ENCODE measurements at places on chromosomes 16 and 17.

DNA sequence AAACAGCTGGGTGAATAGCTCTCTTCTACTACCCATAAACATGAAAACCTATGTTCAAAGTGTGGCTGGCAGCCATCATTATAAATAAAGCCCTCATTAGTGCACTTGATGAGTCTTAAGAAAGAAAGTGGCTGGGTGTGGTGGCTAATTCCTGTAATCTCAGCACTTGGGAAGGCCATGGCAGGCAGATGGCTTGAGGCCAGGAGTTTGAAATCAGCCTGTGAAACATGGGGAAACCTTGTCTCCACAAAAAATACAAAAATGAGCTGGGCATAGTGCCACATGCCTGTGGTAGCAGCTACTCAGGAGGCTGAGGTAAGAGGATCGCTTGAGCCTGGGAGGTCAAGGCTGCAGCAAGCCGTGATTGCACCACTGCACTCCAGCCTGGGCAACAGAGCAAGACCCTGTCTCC is 28.3 kb upstream of the APPBP2 start:
- no peak for DNase-seq

DNA sequence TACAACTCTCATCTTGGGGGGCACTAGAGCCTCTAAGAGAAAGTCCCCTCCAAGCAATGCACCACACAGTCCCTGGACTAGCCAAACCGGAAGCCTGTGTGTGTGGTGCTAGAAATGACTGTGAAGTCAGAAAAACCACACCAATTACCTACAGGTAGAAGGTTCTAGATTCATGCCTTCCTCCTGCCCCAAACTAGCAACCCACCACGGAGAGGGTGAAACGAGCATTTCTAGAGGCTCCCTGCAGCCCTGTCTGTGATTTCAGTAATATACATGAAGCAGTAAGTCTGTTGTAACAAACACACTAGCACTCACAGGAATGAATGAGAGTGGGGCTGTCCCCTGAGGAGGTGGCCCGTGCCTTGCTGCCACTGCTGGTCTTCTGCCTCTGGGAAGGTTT is 13.6 kb downstream of the ZFHX3 start:
- DNase-seq, result no peak

DNA sequence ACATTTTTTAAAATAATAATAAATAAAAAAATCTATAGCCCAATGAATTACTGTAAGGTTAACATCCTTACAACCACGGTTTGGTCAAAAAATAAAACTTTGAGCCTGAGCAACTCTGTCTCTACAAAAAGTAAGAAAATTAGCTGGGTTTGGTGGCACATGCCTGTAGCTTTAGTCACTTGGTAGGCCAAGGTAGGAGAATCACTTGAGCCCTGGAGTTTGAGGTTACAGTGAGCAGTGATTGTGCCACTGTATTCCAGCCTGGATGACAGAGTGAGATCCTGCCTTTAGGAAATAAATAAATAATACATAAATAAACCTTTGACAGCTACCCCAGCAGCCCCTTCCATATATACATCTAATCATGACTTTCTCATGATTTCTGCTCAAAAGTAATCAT is 26.9 kb upstream of the PHAF1 start:
- DNase-seq, result no peak

DNA sequence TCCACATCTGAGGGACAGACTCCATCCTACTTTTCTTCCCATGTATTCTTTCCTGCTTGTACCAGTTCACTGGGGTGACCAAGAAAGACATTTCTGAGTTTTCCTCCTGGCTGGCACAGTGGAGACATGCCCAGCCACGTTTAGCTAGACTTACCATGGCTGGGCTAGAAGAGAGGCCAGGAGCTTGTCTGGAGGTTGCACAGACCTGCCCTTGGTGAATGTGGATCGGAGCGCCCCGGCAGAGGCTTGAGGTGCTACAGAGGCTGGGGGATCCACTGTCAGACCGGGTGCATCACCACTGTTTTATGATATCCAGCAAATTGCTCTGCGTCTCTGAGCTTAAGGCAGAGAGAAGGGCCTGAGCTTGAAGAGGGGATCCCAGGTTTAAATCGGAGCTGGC is 3.5 kb downstream of the IL4R start:
- DNase-seq, result no peak
